ENCODE measurements at places on chromosomes 1 and 21.

GRCh38 chr21:25462517-25462971 lies 144.7 kb downstream of the MRPL39 start:
- no peak for DNase-seq

- no peak for DNase-seq
Observed at GRCh38 chr1:159925719-159926078, 392 bp upstream of the TAGLN2 start.

- no peak for DNase-seq
Observed at GRCh38 chr1:203161703-203162102, 13.9 kb downstream of the MYBPH start.

DNA sequence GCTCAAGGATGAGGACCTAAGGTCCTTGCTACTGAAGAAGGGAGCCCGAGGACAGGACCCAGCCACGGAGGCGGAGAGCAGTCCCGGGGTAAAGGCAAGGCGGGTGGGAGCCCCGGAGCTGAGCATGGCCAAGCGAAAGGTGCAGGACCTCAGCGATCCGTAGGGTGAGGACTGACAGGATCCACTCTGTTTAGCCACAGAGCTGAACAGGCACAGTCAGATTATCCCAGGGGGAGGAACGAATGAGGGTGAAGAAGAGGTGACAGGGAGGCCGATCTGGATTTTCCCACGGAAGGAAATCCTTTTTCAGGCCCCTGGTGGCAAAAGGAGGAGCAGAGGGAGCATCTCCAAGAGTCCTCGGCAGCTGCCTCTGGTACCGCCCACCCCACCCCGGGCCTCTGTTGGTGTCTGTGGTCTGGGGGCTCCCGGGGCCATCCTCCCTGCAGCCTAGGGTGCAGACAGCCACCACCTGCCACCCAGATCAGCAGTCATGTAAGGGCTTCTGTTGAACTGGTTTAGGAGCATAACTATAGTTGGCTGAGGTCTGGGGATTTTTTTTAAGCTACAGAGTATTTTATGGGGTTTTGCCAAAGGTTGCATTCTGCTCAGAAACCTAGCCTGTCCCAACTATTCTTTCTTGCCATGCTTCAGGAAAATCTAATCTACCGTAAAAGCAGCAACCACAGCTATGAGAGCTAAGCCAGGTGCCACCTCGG lies 32.3 kb upstream of the LBR start:
- DNase-seq: no peak

- DNase-seq: no peak
Observed at GRCh38 chr21:20617130-20617529, 381.1 kb upstream of the NCAM2 start.

DNA sequence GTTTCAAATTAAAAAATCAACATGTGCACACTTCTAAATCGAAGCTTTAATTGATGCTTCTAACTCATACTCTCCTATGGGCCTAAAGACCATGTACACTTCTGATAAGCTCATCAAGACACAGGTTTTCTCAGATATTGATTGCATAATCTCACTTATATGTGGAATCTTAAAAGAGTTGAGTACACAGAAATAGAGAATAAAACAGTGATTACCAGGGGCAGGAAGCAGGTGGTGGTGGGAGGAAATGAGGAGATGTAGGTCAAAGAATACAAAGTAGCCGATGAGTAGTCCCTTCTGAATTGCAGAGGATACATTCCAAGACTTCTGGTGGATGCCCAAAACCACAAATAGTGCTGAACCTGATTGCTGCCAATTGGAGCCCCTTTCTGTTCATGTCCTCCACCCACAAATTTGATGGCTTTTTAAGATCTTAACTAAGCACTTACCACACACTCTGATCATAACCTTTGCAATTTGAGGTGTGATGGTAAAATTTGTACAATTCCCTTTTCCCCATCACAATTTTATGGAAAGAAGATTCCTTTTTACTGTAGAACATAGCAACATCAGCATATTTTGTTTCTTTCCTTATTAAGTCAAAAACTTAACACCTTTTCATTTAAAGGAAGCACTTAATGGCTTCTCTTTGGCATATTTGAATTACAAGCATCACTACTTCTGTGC lies 3.3 kb upstream of the CD1B start:
- no peak for DNase-seq

DNA sequence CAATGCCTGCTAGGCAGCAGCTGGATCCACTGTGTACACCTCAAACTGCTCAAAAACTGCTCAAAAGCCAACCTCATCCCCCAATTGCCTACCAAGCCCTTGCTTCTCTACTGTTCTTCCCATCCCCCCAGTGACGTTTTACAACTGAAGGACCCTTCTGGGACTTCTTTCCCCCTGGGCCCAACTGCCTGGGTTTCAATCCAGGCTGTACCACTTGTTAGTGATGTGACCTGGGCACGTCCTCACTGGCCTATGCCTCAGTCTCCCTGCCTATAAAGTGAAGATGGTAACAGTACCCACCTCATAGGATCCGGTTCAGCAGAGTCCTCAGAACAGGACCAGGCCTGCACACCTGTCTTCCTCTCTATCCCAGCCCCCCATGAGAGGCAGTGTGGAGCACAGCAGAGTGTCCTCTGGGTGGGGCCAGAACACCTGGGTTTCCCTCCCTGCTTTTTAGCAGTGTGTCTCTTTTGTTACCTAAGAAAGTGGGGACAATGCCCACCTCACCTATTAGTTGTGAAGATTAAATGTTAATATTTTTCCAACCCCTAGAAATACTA lies 1.9 kb upstream of the TEKT2 start:
- no peak for DNase-seq

- DNase-seq: no peak
Observed at GRCh38 chr21:35633501-35633900, 426.8 kb downstream of the SETD4 start.

DNA sequence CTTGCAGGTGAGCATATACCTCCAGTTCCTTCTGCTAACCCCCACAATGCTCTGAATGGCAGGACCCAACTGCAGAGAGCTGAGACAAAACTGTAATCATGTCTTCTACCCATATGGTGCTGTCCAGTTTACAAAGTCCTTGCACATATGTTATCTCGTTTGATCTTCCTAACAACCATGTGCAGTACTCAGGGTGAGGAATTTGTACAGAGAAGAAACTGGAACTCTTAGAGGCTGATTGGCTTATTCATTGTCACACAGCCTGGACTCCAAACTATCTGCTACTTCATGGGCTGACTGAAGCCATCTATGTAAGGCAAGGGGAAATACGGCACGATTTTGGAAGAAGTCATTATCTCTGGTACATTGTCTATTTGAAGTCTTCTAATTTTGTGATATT lies 191.1 kb downstream of the TNR start:
- DNase-seq: no peak

- DNase-seq: no peak
Observed at GRCh38 chr1:200934676-200935245, 40.1 kb downstream of the INAVA start.

DNA sequence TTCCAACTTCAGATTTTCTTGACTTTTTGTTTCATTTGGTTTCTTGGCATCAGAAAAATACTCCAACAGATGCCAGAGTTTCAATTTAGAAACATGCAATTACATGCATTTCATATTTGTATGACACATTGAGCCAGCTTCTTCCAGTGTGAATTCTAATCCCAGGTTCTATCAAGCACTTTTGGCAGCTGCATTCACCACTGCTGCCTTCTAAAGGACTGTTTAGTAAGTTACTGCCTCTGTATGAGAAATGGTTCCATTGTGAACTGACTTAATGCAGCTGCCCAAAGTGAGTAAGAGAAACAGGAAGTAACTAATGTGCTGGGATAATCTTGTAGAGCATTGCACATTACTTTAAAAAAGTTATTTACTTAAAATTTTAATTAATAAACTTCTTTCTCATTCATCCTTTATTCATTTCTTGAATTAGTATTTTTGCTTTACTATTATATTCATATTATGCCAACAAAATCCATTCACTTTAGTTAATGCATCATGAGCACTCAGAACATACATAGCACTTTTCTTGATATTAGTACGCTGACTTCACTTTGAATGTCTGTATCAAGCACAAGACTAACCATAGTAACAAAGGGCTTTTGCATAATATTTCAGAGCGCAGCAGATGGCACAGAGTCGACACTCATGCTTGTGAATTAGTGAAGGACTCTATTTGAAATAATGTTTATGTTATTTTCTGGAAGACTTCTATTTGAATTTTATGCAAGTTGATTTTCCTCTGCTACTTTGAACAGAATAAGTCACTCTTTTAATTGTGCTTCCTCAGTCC lies 9.8 kb downstream of the RGS18 start:
- no peak for DNase-seq

GRCh38 chr21:45550522-45551210 lies 8.4 kb upstream of the SLC19A1 start:
- peak; percentile 63 for DNase-seq

- no peak for DNase-seq
Observed at GRCh38 chr1:16926491-16927073, 4.9 kb downstream of the CROCC start.
